ENCODE measurements at places on chromosomes 13 and 19.

- no peaks in the 10 kb centered on the region for H3K36me3 ChIP-seq
- H3K4me1 ChIP-seq, result no peaks in the 10 kb centered on the region
- H3K27me3 ChIP-seq, result no peaks in the 10 kb centered on the region
- DNase-seq, result no peak
These were observed 149.1 kb downstream of the COG6 start for GRCh38 chr13:39804332-39805210.

- no peak overlapping the region for H3K4me3 ChIP-seq
- H3K36me3 ChIP-seq, result no peaks in the 10 kb centered on the region
- no peaks in the 10 kb centered on the region for H3K27me3 ChIP-seq
- H3K27ac ChIP-seq, result no peak overlapping the region
These were observed 9.4 kb downstream of the FOSB start for GRCh38 chr19:45477186-45477585.

DNA sequence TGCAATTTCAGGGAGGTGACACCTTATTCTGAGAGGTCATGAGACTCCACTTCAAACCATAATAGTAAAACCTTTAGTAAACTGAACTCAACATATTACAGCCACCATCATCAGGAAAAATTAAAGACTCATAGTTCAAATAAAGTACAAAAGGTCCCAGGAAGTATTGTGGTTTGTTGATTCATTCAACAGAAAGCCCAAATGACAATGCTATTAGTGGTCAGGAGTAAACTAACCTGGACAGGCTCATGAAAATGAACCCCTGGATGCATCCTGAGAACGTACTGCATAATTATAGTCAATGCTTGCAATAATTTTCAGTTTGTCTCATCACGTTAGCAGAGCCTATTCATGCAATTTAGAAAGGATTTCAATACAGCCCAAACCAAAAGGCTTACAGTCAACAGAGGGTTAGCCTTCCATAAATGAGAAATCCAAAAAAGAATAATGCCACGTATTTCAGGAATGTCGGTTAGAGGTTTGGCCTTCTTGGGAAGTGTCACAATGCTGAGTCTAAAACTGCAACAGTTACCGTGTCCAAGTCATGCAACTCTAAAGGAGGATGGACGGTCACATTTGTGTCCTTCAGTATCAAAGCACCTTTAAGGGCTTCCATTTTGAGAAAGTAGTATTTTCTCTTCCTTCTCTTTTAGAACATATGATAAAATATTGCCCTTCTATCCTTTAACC is 280.8 kb downstream of the ABCC4 start:
- H3K36me3 ChIP-seq, result no peaks in the 10 kb centered on the region
- no peaks in the 10 kb centered on the region for H3K27me3 ChIP-seq
- H3K27ac ChIP-seq, result no peak overlapping the region
- no peak overlapping the region for H3K4me3 ChIP-seq

GRCh38 chr13:110374431-110375370 is 67.6 kb downstream of the COL4A2 start:
- peak; percentile 38 for DNase-seq
- peak overlapping the region; percentile 95 for H3K27ac ChIP-seq
- H3K4me1 ChIP-seq, result peaks cover 60% of the 10 kb centered on the region
- no peak overlapping the region for H3K4me3 ChIP-seq
- H3K27me3 ChIP-seq, result no peaks in the 10 kb centered on the region
- H3K36me3 ChIP-seq, result no peaks in the 10 kb centered on the region

- no peak for DNase-seq
- no peaks in the 10 kb centered on the region for H3K36me3 ChIP-seq
- no peak overlapping the region for H3K4me3 ChIP-seq
- no peak overlapping the region for H3K27ac ChIP-seq
These were observed 1.0 kb downstream of the GPC5 start for GRCh38 chr13:91399189-91400062.

DNA sequence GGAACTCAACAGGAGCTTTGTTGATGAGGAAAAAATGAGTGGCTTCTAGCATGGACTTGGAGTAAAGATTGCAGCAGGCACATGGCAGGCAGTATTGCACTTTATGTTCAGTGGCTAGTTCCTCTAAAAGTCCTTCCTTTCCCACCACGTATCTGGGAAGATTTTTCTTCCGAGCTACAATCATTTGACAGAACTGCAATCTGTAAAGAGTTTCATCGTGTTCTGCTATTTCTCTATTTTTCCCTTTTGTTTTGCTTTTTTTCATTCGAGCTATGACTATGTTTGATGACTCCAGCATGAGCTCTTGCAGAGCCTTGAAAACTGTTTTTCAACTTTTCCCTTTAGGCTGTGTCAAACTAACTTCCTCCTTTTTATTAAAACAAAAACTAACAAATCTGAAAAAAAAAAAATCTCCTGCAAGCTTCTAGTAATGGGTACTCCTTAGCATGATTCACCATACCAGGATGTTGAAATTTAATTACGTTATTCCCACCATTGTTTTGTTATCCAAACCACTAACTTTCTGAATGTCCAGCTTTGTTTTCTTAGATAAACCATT is 12.3 kb downstream of the CLDN10 start:
- H3K27me3 ChIP-seq, result no peaks in the 10 kb centered on the region
- no peak overlapping the region for H3K4me3 ChIP-seq
- H3K36me3 ChIP-seq, result no peaks in the 10 kb centered on the region
- H3K27ac ChIP-seq, result no peak overlapping the region
- no peak for DNase-seq

DNA sequence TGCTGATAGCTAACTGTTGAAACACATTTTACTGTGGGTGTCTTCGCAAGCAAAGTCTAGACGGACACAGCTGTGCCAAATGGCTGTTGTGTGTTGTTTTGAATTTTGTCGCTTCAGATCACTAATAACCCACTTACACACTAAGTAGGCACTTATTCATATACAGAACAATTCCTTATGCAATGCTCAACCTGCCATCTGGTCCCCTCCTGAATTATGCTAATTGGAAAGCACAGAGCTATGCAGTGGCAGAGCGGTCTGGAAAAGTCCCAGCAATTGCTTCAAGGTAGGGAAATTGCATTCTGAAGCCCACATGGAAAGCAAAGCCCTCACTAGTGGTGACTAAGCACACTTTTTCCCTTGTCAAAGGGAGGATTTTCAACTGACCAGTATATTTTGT is 69.9 kb downstream of the C13orf42 start:
- H3K4me1 ChIP-seq, result no peaks in the 10 kb centered on the region
- no peak for DNase-seq
- no peaks in the 10 kb centered on the region for H3K27me3 ChIP-seq
- H3K27ac ChIP-seq, result no peak overlapping the region

DNA sequence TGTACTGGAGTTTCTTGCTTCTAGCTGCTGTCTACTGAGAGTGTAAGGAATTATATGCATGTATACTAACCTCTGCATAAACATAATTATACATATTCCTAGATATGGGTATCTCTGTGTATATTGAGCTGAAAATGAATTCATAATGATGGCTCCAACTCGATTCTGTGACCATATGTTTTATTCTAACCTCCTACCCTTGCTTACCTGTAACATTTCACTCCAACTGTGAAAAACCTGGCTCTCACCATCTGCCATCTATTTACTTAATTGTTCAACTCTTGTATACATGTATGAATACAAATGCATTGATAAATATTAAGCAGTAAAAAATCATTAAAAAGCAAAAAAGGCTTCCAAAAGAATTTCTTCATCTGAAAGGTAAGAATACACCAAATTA is 1729.5 kb upstream of the SPRY2 start:
- H3K27me3 ChIP-seq, result no peaks in the 10 kb centered on the region
- DNase-seq, result no peak
- no peaks in the 10 kb centered on the region for H3K4me1 ChIP-seq
- H3K27ac ChIP-seq, result no peak overlapping the region

GRCh38 chr13:113902481-113902880 is 38.6 kb upstream of the GAS6 start:
- no peak for DNase-seq
- H3K27ac ChIP-seq, result no peak overlapping the region
- no peaks in the 10 kb centered on the region for H3K36me3 ChIP-seq
- H3K4me3 ChIP-seq, result no peak overlapping the region
- H3K4me1 ChIP-seq, result peaks cover 19% of the 10 kb centered on the region
- H3K27me3 ChIP-seq, result no peaks in the 10 kb centered on the region

DNA sequence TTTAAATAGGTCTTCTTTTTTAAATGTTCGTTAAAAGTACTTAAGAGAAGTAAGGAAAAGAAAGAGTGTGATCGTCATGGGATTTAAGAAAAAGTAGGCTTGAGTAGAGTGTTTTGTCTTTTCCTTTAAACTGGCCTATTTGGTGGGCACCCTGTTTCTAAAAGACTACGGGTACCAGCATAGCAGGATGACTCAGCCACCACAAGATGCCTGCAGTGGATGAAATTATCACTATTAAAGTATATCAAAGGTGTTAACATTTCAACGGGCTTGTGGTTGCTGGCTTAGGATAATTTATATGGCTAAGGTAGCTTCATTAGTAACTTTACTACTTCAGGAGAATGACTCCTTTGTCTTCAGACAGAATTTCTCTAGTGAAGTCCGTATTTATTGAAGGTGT is 112.6 kb downstream of the STARD13 start:
- H3K27ac ChIP-seq, result no peak overlapping the region
- no peak for DNase-seq
- no peaks in the 10 kb centered on the region for H3K36me3 ChIP-seq
- peaks cover 11% of the 10 kb centered on the region for H3K4me1 ChIP-seq

All from thyroid gland (tissue), 4 donors.